ENCODE measurements at places on chromosomes 13 and 19.

DNA sequence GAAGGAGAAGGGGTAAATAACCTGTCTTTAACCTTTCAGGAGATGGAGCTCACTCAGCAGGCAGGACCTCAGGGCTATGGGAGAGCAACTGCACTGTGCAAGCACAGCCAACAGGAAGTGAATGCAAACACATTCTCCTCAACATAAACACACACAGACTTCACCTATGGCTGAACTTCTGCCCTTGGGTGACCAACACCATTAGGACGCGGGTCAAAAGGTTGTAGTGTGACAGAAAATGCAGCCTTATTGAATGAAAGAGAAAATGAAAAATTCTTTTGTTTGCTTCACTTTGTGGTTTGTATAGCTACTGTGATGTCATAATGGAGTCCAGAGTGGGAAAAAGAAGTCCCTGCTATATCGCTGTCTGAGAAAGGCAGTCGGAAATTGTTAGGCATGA is 323.0 kb downstream of the NDFIP2 start:
- no peak for DNase-seq

GRCh38 chr19:49151267-49152118 is 3.7 kb downstream of the HRC start:
- peak; percentile 99 for DNase-seq

- DNase-seq: no peak
These were observed 41.0 kb upstream of the SOX21 start for GRCh38 chr13:94753327-94753726.

DNA sequence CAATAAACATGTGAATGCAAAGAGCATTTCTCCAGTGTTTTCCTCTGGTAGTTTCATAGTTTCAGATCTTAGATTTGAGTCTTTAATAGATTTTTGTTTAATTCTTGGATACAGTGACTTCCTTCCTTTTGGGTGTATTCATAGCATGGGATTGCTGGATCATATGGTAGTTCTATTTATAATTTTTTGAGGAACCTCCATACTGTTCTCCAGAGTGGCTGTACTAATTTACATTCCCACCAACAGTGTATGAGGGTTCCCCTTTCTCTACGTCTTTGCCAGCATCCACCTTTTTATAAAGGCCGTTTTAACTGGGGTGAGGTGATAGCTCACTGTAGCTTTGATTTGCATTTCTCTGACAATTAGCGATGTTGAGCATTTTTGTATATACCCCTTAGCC is 9.3 kb upstream of the CALM3 start:
- no peak for DNase-seq

GRCh38 chr19:5974721-5975387 is 3.1 kb downstream of the RANBP3 start:
- peak; percentile 27 for DNase-seq

- peak; percentile 86 for DNase-seq
These were observed 9.1 kb upstream of the LHFPL6 start for GRCh38 chr13:39612023-39612637.

- DNase-seq: peak; percentile 77
These were observed 22.4 kb downstream of the EPSTI1 start for GRCh38 chr13:42969565-42970172.

- DNase-seq: no peak
These were observed 95.2 kb downstream of the ELF1 start for GRCh38 chr13:40923867-40924266.

- no peak for DNase-seq
These were observed 15.2 kb downstream of the ZNF665 start for GRCh38 chr19:53177986-53178385.

GRCh38 chr13:47110833-47111240 is 214.0 kb upstream of the HTR2A start:
- no peak for DNase-seq

- no peak for DNase-seq
These were observed 23.4 kb downstream of the IZUMO4 start for GRCh38 chr19:2119921-2120785.
